ENCODE measurements at places on chromosomes 2 and 18.
A peak's percentile ranks its signal among the peaks of the same experiment; 100 is the strongest.

DNA sequence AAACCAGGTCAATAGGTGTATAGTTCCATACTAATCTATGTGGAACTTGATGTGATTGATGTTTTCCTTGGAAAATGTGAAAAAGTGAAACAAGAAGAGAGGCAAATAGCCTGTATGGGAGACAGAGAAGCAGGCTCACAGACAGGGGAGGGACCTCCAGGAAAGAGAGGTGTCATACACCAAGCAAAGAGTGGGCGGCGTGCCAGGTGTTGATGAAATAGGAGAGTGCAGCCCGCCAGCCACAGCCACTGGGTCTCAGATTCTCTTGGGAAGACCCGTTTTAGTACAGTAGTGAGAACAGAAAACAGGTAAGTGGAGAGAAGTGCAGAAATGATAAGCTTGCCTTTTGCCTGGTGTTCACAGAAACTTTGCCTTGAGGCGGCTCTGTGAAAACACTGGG lies 301.9 kb downstream of the ZNF407 start:
- DNase-seq, result peak; percentile 3

DNA sequence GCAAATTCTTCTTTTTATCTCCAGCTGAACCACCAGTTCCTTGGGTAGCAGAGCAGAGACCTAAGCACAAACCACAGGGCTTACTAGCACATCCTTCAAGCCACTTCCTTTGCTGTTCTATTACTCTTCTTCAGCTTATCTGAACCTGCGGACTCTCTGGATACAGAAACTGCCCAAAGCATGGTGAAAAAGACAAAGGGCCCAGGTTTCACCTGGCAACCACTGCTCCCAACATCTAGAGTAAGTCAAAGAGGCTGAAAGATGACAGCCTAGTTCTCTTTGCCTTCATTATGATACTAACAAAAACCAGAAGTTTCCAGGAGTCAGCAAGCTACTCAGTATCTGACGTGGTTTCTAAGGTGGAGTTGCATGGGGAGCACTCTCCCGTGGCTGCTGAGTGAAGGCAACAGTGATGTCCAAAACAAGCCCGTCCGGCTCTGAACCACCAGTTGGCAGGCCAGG lies 43.4 kb downstream of the KANSL3 start:
- peak; percentile 13 for DNase-seq

DNA sequence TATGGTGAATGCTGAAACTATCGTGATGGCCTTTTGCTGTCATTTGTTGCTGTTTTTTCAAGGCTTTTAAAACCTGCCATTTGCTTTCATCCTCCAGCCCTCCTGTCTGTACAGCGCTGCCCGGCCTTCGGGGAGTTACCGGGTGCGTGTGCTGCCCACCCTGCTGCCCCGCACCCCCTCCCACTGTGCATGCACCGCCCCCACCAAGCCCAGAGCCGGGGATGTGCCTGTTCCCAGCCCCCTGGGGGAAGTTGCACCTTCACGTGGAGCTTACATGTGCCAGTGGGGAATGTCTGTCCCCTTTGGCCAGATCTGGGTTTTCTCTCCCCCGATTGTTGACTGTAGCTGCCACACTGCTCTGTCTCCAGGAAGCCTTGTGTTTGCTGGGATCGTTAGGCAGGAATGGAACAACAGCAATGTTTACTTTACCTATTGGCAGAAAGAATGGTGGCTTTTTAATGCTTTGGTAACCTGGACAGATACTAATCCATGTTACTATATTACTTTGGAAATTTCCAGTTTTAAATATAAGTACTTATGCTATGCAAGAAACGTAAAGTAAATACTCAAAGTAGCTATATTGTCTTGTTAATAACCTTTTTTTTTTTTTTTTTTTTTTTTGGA lies 64.8 kb upstream of the RBM44 start:
- DNase-seq, result no peak

DNA sequence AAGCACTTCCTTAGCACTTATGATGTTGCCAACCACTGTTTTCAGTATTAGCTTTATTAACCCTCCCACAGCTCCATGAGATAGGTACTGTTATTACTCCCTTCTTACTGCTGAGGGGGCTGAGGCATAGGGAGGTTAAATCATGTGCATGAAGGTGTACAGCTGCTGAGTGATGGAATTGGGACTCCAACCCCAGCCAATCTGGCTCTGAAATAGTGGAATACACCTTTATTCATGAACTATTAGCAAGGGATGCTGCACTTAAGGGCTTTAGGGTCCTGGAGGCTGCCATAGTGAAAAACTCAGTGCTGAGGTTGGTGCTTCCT lies 19.2 kb downstream of the SMARCAL1 start:
- DNase-seq, result no peak

GRCh38 chr2:85663594-85664565 lies 4.1 kb downstream of the SFTPB start:
- DNase-seq, result no peak

GRCh38 chr2:24123195-24123921 lies at the start of the genes FAM228B and PFN4:
TSS of gene FAM228B (plus strand) at chr2:24123469. CDS start at chr2:24124362, 893 bp downstream.
TSS of gene PFN4 (minus strand) at chr2:24123334. CDS start at chr2:24122535, 799 bp downstream.
- DNase-seq, result peak; percentile 36

DNA sequence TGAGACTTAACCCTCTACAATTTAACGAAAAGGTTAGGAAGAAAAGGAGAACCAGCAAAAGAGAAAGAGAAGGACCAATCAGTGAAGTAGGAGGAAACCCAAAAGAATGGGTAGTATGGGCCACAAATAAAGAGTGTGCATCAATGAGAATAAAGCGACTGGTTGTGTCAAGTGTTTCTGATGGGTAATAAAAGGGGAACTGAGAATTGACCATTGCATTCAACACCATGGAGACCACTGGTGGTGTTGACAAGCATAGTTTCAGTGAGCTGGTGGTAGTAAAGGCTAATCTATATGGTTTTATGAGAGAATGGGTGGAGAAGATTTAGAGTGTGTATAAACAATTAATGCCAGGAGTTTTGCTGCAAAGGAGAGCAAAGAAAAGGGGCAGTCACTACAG lies 75.4 kb downstream of the CSRNP3 start:
- no peak for DNase-seq

GRCh38 chr2:80037310-80037709 lies 267.2 kb downstream of the LRRTM1 start:
- no peak for DNase-seq

DNA sequence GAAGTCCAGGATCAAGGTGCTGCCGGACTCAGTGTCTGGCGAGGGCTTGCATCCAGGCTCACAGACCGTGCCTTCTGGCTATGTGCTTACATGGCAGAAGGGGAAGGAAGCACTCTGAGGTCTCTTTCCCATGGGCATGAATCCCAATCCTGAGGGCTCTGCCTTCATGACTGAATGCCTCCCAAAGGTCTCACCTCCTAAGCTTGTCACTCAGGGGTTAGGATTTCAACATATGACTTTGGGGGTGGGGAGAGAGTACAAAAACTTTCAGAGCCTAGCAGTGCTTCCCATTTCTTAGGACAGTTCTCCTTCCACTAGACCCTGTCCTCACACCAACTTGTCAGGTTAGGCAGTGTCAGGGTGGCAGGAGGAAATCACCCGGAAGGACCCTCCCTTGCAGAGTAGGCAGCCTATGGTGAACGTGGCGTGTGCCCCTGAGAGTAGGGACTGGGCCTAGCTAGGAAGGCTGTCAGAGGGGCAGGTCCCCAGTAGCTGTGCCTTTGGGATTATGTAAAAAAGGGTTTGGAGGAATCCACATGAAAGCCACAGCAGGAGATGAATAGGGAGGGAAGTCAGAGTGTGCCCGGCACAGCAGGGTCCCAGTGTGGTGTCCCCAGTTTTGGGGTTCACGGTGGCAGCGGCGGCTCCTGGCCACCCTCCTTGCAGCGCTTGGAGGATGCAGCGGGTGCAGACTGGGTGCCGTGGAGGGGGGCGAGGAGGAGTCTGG lies 233.3 kb downstream of the LDLRAD4 start:
- no peak for DNase-seq

- no peak for DNase-seq
Measured at GRCh38 chr18:76967721-76968472, 145.5 kb downstream of the ZNF236 start.

DNA sequence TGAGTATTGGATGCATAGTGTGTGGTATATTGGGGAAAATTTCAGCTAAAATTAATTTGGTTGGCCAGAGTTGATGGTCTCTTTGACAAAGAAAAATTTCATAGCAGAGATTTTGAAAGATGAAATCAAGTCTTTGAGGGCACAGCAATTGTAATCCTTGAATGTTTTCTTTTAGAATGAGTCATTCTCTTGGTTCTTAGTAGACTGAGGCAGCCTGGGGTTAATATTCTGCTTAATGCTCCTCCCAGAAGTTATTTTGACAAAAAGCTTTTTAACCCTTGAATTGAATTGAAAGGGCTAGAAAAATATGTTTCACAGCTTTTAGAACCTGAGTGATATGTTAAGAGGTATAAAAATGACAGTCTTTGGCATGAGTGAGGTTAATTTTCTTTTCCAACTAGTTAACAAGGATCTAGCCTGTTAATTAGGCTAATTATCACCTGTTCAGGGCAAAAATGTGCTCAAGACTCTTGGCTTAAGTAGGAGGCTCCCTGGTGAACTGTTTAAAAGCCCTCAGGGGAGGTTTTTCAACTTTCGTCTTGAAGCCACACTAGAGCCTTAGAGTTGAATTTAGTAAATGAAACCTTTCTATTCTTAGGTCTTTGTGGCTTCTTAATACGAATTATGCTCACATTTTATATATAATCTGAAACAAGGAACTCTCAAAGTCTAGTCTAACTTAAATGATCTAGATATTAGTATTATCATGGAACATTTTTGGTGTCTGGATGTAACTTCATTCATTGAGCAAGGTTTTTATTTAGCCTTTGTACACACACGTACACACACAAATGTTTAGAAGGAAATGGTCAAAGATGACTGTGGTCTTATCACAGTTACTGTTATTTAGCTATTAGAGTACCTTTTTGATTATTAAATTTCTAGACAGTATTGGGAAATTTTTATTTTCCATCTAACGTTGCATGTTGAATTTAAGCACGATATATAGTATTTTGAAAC lies 272.5 kb downstream of the ZNF407 start:
- no peak for DNase-seq

- DNase-seq, result no peak
Measured at GRCh38 chr2:202605174-202605573, 29.6 kb upstream of the FAM117B start.

- DNase-seq, result peak; percentile 77
Measured at GRCh38 chr2:170409164-170409535, 231.2 kb downstream of the MYO3B start.

DNA sequence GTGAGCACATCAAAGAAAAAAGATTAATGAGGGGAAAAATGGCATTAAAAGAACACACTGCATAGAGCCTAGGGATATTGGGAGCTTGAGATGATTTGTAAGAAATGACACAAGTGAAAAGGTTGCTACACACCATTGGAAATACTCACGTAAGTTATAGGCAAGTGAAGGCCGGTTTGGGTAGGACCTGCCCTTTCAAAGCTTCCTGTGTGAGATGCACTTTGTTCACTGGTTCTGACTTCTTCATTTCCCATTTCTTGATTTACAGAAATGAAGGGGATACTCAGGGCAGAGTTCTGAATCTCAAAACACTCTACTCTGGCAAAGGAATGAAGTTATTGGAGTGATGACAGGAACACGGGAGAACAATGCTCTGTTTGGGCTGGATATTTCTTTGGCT lies at the start of gene IL18RAP:
Gene IL18RAP (plus strand): TSS at position 251 of the 400 bp plus-strand sequence. CDS start 118 bp downstream, at position 369.
- no peak for DNase-seq

DNA sequence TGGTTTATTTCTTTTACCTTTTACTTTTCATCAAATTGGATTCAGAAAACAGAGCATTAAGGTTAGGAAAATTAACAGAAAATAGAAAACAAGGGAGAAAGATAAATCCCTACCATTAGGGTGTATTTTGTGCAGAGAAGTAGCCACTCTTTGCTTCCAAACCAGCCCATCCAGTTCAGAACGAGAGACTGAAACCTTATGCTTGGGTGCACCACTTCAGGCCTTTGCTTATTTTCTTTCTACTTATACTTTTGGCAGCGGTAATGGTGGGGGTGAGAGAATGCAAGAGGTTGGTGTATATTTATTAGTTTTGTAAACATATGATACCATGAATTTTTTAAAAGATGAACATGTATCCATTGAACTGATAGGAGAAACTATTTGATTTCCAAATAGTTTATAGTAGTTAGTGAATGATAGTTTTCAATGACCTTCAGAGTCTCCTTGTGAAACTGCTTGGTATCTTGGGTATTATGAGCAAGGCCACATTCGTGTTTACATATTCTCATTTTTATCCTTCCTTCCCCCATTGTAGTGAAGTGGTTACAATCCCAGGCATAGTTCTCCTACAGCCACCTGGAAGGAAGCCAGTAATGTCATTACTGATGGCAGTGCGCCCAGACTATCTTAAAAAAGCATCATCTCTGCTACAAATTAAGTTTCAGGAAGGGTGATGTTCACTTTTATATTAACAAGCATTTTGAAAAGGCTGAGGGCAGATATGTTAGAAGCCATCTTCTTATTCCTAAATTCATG lies 60.8 kb downstream of the MFSD6 start:
- no peak for DNase-seq

DNA sequence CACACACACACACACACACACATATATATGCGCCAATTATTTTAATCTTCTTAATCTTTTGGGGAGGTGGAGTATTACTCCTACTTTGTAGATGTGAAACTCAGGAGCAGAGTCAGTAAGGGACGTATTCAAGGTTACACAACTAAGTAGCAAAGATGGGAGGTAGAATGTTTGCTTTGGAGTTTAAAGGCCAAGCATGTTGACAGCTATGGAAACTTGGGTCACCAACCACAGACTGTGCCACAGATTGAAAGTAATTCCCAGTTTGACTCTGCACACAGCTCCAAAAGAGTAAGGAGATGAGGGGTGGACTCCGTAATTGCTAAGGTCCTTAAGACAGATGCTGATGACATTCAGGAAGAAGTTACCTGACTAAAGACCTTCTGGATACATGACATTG lies 124.8 kb upstream of the ITGB6 start:
- DNase-seq, result no peak

- DNase-seq, result no peak
Measured at GRCh38 chr2:174678395-174678794, 80.8 kb upstream of the WIPF1 start.

DNA sequence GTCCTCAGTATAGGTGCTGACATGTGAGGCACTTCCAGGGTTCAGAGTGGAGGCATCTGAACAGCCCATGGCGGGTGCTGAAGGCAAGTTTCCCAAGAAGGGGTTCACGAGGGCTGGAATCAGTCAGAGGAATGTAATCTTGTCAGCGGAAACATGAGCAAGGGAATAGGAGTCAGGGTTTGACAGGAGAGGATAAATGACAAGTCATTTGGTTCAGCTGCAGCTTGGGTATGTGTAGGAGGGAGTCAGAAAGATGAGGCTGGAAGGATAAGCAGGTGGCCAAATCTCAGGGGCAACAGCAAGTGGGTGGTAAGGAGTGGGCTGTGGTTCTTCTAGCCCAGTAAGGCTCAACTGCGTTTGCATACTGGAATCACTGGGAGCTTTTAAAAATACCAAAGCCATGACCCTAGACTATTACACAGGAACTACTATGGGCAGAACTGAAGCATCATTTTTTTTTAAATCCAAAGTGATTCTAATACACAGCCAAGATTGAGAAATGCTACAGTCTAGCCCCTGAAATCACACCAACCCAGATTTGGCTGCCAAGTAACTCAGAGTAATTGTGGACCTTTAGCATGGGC lies 41.8 kb upstream of the NAB1 start:
- DNase-seq, result no peak

- DNase-seq, result no peak
Measured at GRCh38 chr18:45350404-45351156, 264.7 kb upstream of the SLC14A2 start.

GRCh38 chr2:128404709-128405466 lies 86.2 kb upstream of the HS6ST1 start:
- DNase-seq, result no peak
